ENCODE measurements at places on chromosomes 7 and 10.

GRCh38 chr7:25857376-25858067 lies 294.5 kb upstream of the NFE2L3 start:
- DNase-seq, result no peak

DNA sequence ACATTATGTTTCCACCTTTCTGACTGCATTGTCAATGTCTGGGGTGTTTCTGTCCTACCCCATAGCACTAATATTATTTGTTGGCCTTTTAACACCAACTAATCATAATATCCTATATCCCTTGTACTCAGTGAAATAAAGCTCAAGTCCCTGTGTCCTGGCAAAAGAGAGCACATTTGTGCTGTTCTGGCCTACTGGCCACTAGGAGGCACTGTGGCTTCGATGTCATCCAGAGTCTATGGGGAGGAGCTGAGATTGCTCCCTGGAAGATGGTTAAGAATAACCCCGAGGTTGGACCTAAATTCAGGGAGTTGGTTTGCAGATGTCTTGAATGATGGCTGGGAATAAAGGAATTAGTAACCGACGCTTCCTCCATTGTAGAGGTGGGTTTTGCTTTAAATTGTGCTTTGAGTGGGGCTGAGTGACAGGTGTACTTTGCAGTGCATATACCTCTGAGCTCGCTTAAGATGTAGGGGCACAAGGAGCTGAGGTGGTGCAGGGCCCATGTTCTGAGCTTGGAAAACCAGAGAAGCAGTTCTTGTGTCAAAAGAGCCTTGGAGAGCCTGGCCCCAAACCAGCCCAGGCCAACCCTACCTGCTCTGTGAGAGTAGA lies 191.2 kb upstream of the PRSS1 start:
- no peak for DNase-seq

DNA sequence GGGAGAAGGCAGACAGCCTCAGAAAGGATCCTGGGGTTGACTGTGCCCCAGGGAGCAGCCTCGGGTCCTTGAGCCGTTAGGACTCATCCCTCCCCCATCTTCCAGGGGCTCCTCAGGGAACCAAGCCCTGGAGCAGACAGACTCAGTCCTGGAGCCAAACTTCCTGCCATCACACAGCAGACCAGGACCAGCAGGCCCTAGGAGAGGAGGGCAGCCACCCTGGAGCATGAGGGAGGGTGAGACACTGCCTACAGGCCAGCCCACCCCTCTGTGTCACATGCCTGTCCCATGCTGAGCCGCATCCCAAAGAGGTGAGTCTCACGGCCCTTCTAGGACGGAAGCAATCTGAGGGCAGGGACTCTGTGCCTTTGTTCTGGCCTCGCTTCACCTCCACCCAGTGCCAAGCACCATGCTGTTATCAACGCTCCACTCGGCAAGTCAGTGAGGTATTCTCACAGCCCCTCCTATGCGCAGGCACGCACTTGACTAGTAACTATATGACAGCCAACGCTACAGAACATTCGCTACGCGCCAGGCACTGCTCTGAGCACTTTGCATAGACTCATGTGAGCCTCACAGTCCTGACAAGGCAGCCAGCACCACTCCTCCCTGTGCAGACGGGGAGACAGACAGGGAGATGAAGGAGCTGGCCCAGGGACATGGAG lies 19.1 kb downstream of the MAD1L1 start:
- DNase-seq, result no peak

DNA sequence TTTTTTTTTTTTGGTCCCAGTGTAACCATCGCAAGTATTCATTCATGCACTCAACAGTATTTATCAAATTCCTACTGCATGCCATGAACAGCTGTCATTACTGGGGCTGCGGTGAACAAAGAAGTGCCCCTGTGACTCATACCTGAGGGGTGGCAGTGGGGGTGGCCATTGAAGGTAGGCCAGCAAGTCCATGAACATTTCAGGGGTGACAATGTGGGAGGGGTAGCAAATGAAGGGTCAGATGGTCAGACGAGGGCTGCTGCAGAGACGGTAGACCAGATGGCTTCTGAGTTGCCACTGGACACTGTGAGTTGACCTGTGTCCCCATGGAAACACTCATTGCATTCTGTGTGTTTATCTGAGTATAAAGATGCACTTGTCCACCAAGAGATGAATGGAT lies 92.5 kb upstream of the PITRM1 start:
- DNase-seq, result no peak

- DNase-seq, result no peak
Measured at GRCh38 chr10:50545846-50546245, 77.9 kb downstream of the SGMS1 start.

- DNase-seq, result no peak
Measured at GRCh38 chr7:91082852-91083495, 181.3 kb upstream of the FZD1 start.
